ENCODE measurements at places on chromosomes 5 and 9. TPM values are rescaled to one million over a fixed set of nuclear protein-coding genes. Genes with fewer than 3 reads are reported as not detected.

The DDX4 gene
- total RNA-seq: not detected

The CKS2 gene
- 11.2 TPM for total RNA-seq

The ABCA2 gene
- 33.8 TPM for total RNA-seq

The TLX3 gene
- not detected for total RNA-seq

The REEP2 gene
- 6.3 TPM for total RNA-seq

The PROP1 gene
- total RNA-seq: not detected

The SH3RF2 gene
- total RNA-seq: 350 TPM
